ENCODE measurements at places on chromosomes 2 and 18.

DNA sequence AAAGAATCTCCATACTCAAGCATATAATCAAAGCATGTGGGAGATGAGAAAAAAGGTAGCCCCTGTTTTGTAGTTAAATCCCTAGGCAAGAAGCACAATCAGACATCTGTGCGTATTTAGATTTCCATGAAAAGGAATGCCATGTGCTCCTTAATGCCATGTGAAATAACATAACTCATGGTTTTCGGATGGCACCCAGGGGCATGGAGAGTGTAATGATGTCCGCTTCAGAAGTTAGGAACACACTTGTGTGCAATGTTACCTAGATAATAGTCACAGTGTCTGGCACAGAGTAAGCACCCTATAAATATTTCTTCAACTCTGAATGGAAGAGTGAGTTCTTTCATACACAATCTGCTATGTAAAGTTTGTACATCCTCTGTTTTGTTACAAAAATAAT is 197.0 kb downstream of the NCKAP5 start:
- H3K4me1 ChIP-seq = no peaks in the 10 kb centered on the region
- no peak for DNase-seq
- no peaks in the 10 kb centered on the region for H3K36me3 ChIP-seq
- no peak overlapping the region for H3K4me3 ChIP-seq
- H3K27me3 ChIP-seq = no peaks in the 10 kb centered on the region

DNA sequence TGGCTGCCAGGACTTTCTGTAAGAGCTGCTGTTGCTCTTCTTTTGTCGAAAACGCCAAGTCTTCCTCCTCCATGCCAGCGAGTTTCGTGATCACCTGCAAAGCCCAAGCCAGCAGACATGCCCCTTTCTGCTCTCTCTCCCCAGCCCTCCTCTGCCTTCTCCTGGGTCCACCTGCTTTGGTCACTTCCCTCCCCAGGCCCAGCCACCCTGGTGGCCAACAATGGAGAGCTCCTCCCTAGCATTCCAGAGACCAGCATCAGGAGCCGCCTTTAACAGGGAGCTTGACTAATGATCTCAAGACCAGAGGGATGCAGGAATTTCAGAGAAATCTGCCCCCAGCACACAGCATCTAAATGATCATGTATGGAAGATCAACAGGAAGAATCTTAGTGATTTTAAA is 34.6 kb downstream of the ERCC3 start:
- no peak overlapping the region for H3K27ac ChIP-seq
- H3K36me3 ChIP-seq = peaks cover 61% of the 10 kb centered on the region
- no peak for DNase-seq
- H3K27me3 ChIP-seq = no peaks in the 10 kb centered on the region
- H3K4me1 ChIP-seq = peaks cover 5% of the 10 kb centered on the region

DNA sequence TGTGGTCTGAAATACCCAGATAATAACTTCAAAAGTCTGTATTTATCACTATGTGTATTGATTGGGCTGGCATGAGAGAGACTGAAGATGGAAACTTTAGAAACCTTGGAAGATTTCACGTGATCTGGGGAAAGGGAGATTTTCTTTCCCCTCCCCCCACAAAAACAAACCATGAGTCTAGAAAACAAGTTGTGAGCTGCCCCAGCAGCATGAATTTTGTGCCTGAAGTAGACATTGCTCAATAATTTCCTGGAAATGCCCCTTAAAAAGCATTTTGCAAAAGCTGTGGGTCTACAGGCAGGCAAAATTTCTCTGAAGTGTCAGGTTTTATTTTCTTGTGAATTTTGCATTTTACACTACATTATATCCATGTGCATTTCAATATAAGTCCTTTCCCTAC is 101.8 kb downstream of the ETAA1 start:
- no peak overlapping the region for H3K27ac ChIP-seq
- H3K4me1 ChIP-seq = no peaks in the 10 kb centered on the region
- H3K36me3 ChIP-seq = no peaks in the 10 kb centered on the region
- no peak overlapping the region for H3K4me3 ChIP-seq
- no peaks in the 10 kb centered on the region for H3K27me3 ChIP-seq
- DNase-seq = no peak

DNA sequence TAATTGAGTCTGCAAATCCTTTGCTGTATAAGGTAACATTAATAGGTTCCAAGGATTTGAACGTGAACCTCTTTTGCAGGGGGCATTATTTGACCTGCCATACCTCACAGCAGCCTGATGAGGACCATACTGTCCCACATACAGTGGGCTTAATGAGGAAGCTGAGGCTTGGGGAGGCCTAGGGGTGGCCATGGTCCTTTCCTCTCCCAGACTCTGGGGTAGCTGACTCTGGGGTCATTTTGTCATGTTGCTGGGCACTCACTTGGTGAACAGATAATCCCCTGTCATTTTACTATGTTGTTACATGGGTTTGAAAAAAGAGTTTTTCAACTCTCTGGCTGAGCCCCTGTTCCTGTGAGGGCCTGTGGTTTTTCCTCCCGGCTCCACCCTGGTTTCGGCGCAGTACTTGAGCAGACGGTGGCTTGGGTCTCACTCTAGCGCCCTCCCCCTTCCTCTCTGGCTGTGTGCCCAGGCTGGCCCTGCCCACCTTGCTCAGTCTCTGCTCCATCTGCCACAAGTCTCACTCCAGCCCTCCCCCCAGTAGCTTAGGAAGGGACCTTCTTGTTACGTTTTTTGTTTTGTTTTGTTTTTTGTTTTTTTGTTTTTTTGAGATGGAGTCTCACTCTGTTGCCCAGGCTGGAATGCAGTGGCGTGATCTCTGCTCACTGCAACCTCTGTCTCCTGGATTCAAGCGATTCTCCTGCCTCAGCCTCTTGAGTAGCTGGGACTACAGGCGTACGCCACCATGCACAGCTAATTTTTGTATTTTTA is 21.0 kb downstream of the INPP4A start:
- peaks cover 82% of the 10 kb centered on the region for H3K4me1 ChIP-seq
- peaks cover 26% of the 10 kb centered on the region for H3K36me3 ChIP-seq
- no peaks in the 10 kb centered on the region for H3K27me3 ChIP-seq
- DNase-seq = peak; percentile 73
